ENCODE measurements at places on chromosomes 7 and 10. TPM values are rescaled to one million over a fixed set of nuclear protein-coding genes. Genes with fewer than 3 reads are reported as not detected.
A peak's percentile ranks its signal among the peaks of the same experiment; 100 is the strongest.

DNA sequence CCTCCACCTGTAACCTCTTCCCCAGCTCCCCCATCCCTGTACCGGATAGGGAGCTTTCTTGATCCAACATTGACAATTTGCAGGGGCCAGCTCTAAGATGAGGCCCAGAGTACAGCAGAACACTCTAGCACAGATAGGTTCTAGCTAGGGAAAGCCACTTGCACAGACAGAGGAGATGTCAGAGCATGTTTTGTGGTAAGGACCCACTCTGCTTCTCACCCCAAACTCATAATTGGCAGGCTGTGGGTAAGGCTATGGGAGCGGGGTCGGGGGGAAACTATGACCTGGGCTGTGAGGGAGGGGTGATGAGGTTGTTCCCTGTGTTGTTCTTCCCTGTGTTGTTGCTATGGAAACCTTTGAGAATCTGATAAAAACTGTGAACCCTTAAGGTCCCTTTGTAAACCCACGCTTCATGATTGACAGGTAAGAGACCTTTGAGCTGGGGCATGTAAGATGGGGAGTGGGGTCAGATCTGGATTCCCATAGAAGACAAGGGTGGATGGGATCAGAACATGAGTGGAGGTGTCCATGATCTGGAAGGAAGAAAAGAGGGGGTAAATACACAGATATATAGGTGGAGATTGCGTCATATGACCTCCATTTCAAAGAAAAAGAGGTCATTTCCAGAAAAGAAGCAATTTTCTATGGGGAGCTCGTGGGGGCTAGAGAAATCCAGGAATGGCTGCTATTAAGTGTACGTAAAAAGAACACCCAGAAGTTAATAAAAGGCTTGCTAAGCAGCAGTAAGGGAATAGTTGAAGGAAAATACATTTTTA lies 4.0 kb downstream of the CALD1 start:
- peaks cover 23% of the 10 kb centered on the region for H3K27me3 ChIP-seq
- no peak for DNase-seq
- H3K4me3 ChIP-seq = no peak overlapping the region
- no peaks in the 10 kb centered on the region for H3K36me3 ChIP-seq

GRCh38 chr10:5932345-5932744 lies 42.3 kb downstream of the FBH1 start:
- H3K27me3 ChIP-seq = no peaks in the 10 kb centered on the region
- peaks cover 23% of the 10 kb centered on the region for H3K36me3 ChIP-seq
- H3K4me3 ChIP-seq = no peak overlapping the region
- DNase-seq = no peak
- H3K27ac ChIP-seq = no peak overlapping the region

The HTRA1 gene
- total RNA-seq = not detected

The MAT1A gene
- not detected for total RNA-seq

DNA sequence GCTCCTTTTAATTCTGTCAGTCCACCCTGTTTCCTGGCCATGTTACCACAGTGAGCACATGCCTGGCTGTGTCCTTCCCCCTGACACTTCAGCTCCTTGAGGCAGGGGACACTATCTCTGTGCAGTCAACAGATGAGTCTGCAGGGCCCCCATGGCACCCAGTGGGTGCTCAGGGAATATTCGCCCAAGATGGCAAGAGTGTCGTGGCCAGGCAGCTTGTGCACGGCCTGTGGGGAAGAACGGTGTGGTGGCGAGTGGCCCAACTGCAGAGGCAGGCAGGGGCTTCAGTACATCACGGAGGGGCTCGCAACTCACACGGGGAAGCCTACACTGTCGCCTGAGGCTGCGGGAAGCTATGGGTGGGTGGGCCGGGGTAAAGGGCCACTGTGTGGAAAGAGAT lies 91.1 kb downstream of the TRRAP start:
- H3K36me3 ChIP-seq = peaks cover 57% of the 10 kb centered on the region
- no peak overlapping the region for H3K4me3 ChIP-seq
- DNase-seq = no peak

DNA sequence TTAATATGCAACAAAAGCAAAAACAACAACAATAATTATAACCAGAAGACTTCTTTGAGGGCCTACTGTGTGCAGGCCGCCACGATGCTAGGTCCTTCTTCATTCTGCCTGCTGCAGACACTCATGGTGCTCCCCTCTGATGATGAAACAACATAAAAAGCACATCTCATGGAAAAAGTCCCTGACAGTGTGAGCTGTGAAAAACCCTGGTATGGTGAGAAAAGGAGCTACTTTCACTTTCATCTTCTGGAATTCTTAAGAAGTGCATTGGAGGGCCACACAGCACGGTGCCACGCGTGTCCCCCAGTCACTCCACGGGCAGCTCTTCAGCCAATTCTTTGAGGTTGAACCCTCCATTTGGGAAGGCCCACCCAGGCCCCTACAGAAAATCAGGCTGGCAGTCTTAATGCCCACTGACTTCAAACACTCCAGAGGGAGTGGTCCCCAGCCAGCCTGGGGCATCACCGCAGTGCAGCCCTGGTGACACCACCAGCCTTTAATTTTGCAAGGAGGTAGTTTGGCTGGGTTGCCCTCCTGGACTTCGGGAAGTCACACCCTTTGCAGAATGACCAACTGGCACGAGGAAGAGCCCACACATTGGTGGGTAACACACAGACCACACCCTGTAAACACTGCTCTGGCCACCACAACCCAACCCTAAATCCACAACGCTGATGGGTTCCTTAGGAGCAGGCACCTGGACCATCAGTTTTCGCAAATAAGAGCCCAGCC lies 7.7 kb downstream of the KCNMA1 start:
- no peak overlapping the region for H3K4me3 ChIP-seq
- no peaks in the 10 kb centered on the region for H3K4me1 ChIP-seq
- H3K27ac ChIP-seq = no peak overlapping the region
- H3K27me3 ChIP-seq = peaks cover 19% of the 10 kb centered on the region

The EZH2 gene
- 109 TPM for total RNA-seq

The TUBB8 gene
- not detected for total RNA-seq

- no peak overlapping the region for H3K27ac ChIP-seq
- H3K4me3 ChIP-seq = no peak overlapping the region
- no peaks in the 10 kb centered on the region for H3K36me3 ChIP-seq
- peaks cover 7% of the 10 kb centered on the region for H3K27me3 ChIP-seq
Measured at GRCh38 chr7:25009257-25009656, 29.3 kb upstream of the OSBPL3 start.

- H3K27ac ChIP-seq = peak overlapping the region; percentile 78
- H3K27me3 ChIP-seq = no peaks in the 10 kb centered on the region
- peak overlapping the region; percentile 75 for H3K4me3 ChIP-seq
- no peak for DNase-seq
Measured at GRCh38 chr7:100157334-100158228, 942 bp downstream of the TRAPPC14 start.

DNA sequence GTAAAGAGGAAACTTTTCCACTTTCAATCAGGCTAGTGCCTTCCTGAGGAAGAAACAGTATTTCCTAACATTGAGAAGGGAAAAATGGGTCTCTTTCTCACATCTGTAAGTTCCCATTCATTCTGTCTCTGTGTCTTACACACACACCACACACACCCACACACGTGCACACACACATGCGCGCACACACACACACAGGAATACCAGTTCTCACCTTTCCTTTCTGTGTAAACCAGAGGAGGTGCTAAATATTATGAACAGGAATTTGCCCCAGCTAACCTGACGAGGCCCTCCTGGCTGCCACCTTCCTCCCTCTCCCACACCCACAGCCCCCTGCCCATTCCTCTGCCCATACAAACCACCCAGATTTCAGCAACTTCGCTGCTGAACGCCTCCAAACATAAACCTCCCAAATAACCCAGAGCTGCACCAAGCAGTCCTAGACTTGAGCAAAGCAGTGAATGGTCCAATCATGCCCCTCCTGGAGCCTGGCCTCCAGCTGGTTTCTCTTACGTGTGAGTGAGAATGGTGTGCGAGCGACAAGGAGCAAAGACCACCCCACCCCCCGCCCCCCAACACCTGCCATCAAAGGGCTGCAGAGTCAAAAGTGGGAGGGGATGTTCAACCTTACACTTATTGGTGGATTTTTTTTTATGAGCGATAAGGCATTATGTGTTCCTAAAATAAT lies 190.5 kb downstream of the HECW1 start:
- H3K27ac ChIP-seq = no peak overlapping the region
- DNase-seq = no peak
- H3K27me3 ChIP-seq = peaks cover 20% of the 10 kb centered on the region
- no peaks in the 10 kb centered on the region for H3K36me3 ChIP-seq
- H3K4me1 ChIP-seq = peaks cover 5% of the 10 kb centered on the region
- H3K4me3 ChIP-seq = no peak overlapping the region

DNA sequence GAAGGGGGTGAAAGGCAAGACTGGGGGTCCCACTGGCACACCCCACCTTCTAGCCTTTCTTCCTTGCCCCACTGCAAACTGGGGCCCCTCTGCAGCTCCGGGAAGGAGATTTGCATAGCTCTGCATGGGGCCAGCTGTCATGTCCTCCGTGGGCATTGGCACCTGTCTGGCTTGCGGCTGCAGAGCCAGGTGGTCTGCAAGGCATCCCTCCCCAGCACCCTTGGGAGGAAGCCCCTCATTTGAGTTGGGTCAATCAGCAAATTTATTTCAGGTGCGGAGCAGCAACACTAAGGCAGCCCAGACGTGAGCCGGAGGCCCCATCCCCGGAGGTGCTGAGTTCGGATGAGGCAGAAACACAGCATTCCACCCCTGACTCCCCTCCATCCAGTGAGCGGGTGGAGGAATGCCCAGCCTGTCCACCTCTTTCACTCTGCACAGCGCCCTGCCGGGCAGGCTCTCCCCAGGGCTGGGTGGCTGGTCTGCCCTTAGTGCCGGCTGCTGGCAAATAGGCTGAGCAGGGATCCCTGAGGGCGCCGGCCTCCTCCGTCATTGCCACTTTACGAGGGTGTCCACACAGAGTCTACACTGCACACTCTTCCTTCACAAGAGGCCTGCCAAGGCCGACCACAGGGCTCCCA lies 143.2 kb downstream of the TCERG1L start:
- H3K27ac ChIP-seq = no peak overlapping the region
- peak; percentile 28 for DNase-seq
- H3K4me3 ChIP-seq = no peak overlapping the region
- H3K27me3 ChIP-seq = no peaks in the 10 kb centered on the region
- H3K36me3 ChIP-seq = no peaks in the 10 kb centered on the region

DNA sequence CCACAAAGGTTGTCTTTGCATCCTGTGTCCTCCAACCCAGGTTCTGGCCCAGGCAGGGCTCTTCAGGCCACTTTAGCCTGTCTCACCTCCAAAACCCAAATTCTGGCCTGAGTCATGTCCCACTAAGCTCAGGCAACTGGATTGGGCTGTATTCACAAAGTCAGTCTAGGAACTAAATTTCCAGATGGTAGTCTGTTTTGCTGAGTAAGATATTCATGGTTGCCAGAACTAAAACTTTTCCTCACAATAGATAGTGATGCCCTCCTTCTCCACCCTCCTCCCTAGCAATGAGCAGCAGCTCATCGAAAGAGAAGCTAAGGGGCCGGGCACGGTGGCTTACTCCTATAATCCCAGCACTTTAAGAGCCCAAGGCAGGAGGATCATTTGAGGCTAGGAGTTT lies 2.9 kb upstream of the ZNF713 start:
- no peak overlapping the region for H3K27ac ChIP-seq
- no peaks in the 10 kb centered on the region for H3K36me3 ChIP-seq
- no peak for DNase-seq
- peaks cover 6% of the 10 kb centered on the region for H3K4me1 ChIP-seq

GRCh38 chr10:88127269-88127668 lies 263.8 kb downstream of the PTEN start:
- H3K27me3 ChIP-seq = peaks cover 7% of the 10 kb centered on the region
- DNase-seq = no peak
- no peak overlapping the region for H3K4me3 ChIP-seq
- H3K27ac ChIP-seq = no peak overlapping the region
- H3K36me3 ChIP-seq = peaks cover 3% of the 10 kb centered on the region
- H3K4me1 ChIP-seq = peaks cover 5% of the 10 kb centered on the region

DNA sequence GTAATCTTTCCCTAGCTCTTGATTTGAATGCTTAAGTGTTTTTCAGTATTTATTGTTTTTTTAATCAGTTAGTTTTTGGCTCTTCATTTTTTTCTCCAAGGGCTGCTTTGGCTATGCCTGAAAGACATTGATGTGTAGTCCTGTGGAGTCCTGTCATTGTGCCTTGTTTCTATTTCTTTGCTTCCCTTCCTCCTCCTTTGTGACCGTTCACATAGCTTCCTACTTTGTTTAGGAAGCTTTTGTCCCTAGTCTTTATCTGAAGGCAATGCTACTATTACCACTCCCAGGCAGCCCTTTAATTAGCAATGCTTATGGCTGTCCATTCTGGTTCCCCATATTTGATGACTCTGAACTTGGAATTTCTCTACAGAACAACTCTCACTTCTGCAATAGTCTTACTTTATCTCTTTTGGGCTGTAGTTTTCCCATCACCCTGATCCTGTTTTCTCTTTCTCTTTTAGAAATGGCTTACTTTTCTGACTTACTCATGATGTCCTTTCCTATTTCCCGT lies 39.9 kb downstream of the ADCYAP1R1 start:
- H3K36me3 ChIP-seq = no peaks in the 10 kb centered on the region
- H3K27ac ChIP-seq = no peak overlapping the region
- H3K27me3 ChIP-seq = peaks cover 9% of the 10 kb centered on the region
- no peaks in the 10 kb centered on the region for H3K4me1 ChIP-seq

The RBM28 gene
- total RNA-seq = 53.6 TPM

GRCh38 chr10:128485701-128486235 lies 359.5 kb upstream of the MKI67 start:
- no peaks in the 10 kb centered on the region for H3K27me3 ChIP-seq
- DNase-seq = no peak
- no peak overlapping the region for H3K4me3 ChIP-seq
- no peak overlapping the region for H3K27ac ChIP-seq

The LIPK gene
- not detected for total RNA-seq

DNA sequence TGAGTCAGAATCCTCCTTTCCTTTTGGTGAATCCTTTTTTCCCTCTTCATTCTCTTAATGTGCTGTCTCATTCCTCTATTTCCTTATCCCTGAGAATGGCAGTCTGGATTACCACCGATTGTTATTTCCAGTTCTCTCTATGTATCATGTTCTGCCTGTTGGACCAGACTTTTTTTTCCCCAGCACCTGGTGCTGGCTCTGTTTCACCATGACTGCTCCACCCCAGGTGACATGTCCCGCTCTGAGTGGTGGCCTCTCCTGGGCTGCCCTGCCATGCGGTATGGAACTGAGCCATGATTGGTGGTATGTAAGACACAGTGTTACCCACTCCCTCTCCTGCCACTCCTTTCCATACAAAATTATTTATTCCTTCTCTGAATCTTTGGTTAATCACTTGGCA lies 399.9 kb downstream of the GATA3 start:
- peaks cover 5% of the 10 kb centered on the region for H3K27me3 ChIP-seq
- H3K4me3 ChIP-seq = no peak overlapping the region
- H3K36me3 ChIP-seq = peaks cover 2% of the 10 kb centered on the region
- no peak overlapping the region for H3K27ac ChIP-seq
- peaks cover 11% of the 10 kb centered on the region for H3K4me1 ChIP-seq
- DNase-seq = no peak

The EPHA1 gene
- 0.47 TPM for total RNA-seq

The PLXNA4 gene
- 1.6 TPM for total RNA-seq

The ELN gene
- total RNA-seq = not detected

DNA sequence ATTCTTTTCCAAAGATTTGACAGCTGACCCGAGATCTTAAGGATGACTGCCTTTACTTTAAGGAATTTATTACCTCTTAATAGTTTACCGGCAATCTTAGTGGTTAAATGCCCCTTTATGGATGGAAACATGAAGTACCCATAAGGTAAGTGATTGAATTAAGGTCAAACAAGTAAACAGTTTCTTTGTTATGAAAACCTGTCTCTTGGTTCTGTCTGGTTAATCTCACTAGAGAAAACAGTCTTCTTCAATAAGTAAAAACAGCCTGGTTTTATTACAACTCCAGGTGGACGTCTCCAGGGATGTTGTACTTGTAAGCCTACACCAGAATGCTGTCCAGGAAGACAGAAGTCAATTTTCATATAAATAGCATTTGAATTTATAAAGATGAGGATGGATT lies 161.8 kb upstream of the MTPN start:
- no peaks in the 10 kb centered on the region for H3K27me3 ChIP-seq
- H3K4me1 ChIP-seq = no peaks in the 10 kb centered on the region
- no peak overlapping the region for H3K4me3 ChIP-seq
- H3K27ac ChIP-seq = no peak overlapping the region
- H3K36me3 ChIP-seq = no peaks in the 10 kb centered on the region

The SLC26A5 gene
- total RNA-seq = not detected
